Activated T-cell treated with anti-CD3 and anti-CD28 coated beads, Interleukin-2, amount 50 U/mL, for 72 hours (primary cell): ENCODE measurements at places on chromosomes 16 and 17. TPM values are rescaled to one million over a fixed set of nuclear protein-coding genes. Genes with fewer than 3 reads are reported as not detected.

The NME2 gene
- total RNA-seq, result 602 TPM

The KCNJ2 gene
- total RNA-seq, result not detected

The KRTAP17-1 gene
- total RNA-seq, result not detected

DNA sequence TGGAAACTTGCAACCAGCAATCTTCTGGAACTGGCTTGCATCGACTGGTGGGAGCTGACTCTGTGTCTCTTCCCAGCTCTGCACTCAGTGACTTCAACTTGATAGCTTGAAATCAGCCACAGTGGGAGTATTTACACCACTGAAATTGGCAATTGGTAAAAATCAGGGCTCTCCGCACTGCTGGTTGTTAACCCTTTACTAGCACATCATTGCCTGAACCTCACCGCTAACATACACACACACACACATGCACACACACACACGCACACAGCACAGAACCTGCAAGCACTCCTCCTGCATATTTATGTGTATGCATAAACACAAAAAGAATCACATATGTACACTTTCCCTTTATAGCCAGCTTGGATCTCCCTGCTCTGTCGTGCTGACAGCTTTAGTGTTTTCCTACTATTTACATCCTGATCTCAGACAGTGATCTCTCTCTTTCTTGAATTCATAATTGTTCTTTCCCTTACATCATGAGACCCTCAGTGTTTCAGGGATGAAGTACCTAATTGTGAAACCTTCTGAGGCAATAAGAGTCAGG, 7.9 kb upstream of the TMIGD1 start:
- no peaks in the 10 kb centered on the region for H3K27me3 ChIP-seq
- H3K4me3 ChIP-seq, result no peak overlapping the region
- peaks cover 34% of the 10 kb centered on the region for H3K4me1 ChIP-seq
- no peaks in the 10 kb centered on the region for H3K36me3 ChIP-seq
- no peak for DNase-seq
- H3K27ac ChIP-seq, result no peak overlapping the region

DNA sequence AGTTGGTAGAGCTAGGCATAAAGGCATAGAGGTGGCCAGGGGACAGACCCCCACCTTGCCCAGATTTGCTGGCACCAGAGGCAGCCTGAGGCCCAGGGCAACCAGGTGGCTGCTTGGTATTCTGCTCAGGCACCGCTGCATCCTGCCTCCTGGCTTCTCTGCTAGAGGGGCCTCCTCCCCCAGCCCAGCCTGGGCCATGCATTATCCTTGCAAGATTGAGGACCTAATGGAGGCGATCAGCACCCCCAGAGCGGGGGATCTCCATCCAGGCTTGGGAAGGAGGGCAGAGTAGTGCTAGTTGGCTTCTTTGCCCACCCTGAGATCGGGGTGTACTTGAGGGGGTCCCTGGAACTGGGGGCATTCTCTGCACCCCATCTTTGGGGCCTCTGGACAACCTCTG, 23.8 kb downstream of the CDK5RAP3 start:
- H3K4me3 ChIP-seq, result no peak overlapping the region
- H3K27ac ChIP-seq, result no peak overlapping the region
- H3K4me1 ChIP-seq, result no peaks in the 10 kb centered on the region
- H3K36me3 ChIP-seq, result no peaks in the 10 kb centered on the region
